Heart right ventricle (tissue), 16 donors: ENCODE measurements at places on chromosomes 1 and 21. TPM values are rescaled to one million over a fixed set of nuclear protein-coding genes. Genes with fewer than 3 reads are reported as not detected.

The CELA2B gene
- total RNA-seq, result not detected

The BGLAP gene
- total RNA-seq, result 0.51 TPM

- peaks cover 57% of the 10 kb centered on the region for H3K4me1 ChIP-seq
- no peaks in the 10 kb centered on the region for H3K27me3 ChIP-seq
Observed at GRCh38 chr1:198259333-198260074, 102.7 kb downstream of the NEK7 start.

- no peaks in the 10 kb centered on the region for H3K36me3 ChIP-seq
- no peaks in the 10 kb centered on the region for H3K27me3 ChIP-seq
- H3K27ac ChIP-seq, result no peak overlapping the region
Observed at GRCh38 chr1:170598618-170599017, 65.3 kb upstream of the PRRX1 start.

- DNase-seq, result no peak
- H3K27ac ChIP-seq, result no peak overlapping the region
Observed at GRCh38 chr1:114503916-114504422, 7.0 kb downstream of the TRIM33 start.

- H3K27me3 ChIP-seq, result no peaks in the 10 kb centered on the region
- H3K27ac ChIP-seq, result no peak overlapping the region
- H3K4me1 ChIP-seq, result no peaks in the 10 kb centered on the region
- no peak overlapping the region for H3K4me3 ChIP-seq
- no peak for DNase-seq
Observed at GRCh38 chr21:42028766-42029425, 18.7 kb upstream of the ZBTB21 start.

- H3K4me3 ChIP-seq, result no peak overlapping the region
- no peaks in the 10 kb centered on the region for H3K36me3 ChIP-seq
- H3K4me1 ChIP-seq, result no peaks in the 10 kb centered on the region
Observed at GRCh38 chr21:39116761-39117439, 66.4 kb downstream of the PSMG1 start.

- H3K36me3 ChIP-seq, result peaks cover 9% of the 10 kb centered on the region
- no peak for DNase-seq
- H3K27ac ChIP-seq, result peak overlapping the region; percentile 91
- H3K4me1 ChIP-seq, result peaks cover 42% of the 10 kb centered on the region
Observed at GRCh38 chr1:31297277-31298247, 730 bp downstream of the ZCCHC17 start.

GRCh38 chr1:21669258-21670058 lies at the start of gene RAP1GAP:
Gene RAP1GAP (minus strand): TSS chr1:21669357. CDS start chr1:21620032, 49,325 bp downstream.
- peaks cover 47% of the 10 kb centered on the region for H3K4me1 ChIP-seq
- H3K27ac ChIP-seq, result no peak within 1 kb of the TSS
- H3K27me3 ChIP-seq, result peaks cover 43% of the 10 kb centered on the region
- H3K4me3 ChIP-seq, result peak within 1 kb of the TSS; percentile 8
- H3K36me3 ChIP-seq, result no peaks in the 10 kb centered on the region

- DNase-seq, result no peak
- no peaks in the 10 kb centered on the region for H3K36me3 ChIP-seq
- peak overlapping the region; percentile 21 for H3K4me3 ChIP-seq
- no peaks in the 10 kb centered on the region for H3K4me1 ChIP-seq
Observed at GRCh38 chr1:236706183-236706582, 19.9 kb downstream of the ACTN2 start.

DNA sequence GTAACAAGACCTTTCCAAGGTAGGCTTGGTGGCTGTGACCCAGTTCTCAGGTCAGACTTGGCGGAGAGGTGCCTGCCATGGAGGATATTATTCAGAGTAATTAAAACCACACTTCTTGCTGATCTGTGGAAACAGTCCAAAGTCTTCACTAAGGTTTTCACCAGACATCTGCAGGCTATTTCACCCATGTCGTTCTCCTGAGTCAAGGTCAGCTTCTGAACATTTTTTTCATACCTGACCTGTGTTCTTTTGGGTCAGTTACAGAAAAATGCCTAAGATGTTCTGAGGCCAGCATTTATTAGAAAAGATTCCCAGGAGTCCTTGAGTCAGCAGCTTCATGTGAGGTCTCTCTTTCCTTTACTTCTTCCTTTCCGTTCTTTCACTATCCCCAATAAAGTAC lies 54.9 kb downstream of the RGL1 start:
- DNase-seq, result no peak
- H3K27me3 ChIP-seq, result no peaks in the 10 kb centered on the region
- H3K4me1 ChIP-seq, result peaks cover 45% of the 10 kb centered on the region

DNA sequence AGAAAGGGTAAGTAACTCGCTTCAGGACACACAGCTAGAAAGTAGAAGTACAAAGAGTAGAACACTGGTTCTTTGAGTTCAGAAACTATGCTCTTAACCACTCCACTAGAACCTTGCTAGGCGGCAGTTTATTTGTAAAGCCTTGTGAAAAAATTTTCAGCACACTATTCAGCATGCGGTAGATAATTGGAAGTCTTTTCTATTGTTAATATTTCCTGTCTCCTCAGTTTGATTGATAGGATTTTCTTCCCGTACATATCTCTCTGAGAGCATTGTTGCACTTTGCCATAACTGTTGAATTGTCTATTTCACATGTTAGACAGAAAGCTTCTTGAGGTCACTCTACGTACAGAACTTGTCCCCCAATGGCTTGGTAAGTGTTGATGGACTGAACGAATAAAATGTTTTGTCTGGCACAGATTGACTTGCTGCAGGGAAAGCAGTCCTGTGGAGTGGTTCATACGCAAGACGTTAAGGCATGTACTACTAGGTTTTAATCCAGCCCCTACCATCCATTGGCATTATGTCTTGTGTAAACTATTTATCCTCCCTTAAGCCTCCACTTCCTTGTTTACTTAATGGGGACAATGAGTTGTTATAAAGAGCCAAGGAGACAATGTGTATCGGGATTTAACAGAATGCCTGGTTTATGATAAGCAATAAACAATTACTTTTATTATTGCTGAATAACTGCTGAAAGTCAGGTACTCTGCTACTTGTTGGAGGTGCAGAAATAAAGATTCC lies 35.8 kb downstream of the C1orf21 start:
- H3K4me3 ChIP-seq, result no peak overlapping the region
- H3K27me3 ChIP-seq, result no peaks in the 10 kb centered on the region
- no peak overlapping the region for H3K27ac ChIP-seq
- no peak for DNase-seq
- no peaks in the 10 kb centered on the region for H3K36me3 ChIP-seq

DNA sequence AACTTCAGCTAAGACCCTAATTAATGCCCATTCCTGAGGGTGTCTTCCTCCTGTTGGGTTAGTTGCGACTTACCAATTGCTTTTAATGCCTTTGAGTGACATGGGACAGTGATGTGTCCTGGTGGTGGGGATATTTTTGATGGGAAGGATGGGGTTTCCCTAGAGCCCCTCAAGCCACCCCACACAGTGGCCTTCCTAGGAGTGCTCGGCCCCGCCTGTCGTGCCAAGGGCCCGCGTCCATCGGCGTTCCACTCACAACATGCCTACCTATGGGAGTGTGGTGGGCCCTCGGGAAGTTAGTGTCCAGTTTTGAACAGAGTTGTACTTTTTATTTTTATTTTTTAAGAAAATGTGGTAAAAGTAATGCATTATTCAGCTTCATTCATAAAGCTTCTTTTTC lies 50.1 kb upstream of the TSPAN2 start:
- no peak overlapping the region for H3K4me3 ChIP-seq
- DNase-seq, result no peak
- peaks cover 27% of the 10 kb centered on the region for H3K4me1 ChIP-seq
- no peaks in the 10 kb centered on the region for H3K36me3 ChIP-seq
- H3K27me3 ChIP-seq, result no peaks in the 10 kb centered on the region
